ENCODE measurements at places on chromosomes 4 and X. TPM values are rescaled to one million over a fixed set of nuclear protein-coding genes. Genes with fewer than 3 reads are reported as not detected.

SLC9B1 gene
- total RNA-seq: not detected

CACNA1F gene
- not detected for total RNA-seq

TGIF2LX gene
- not detected for total RNA-seq

DOK7 gene
- 0.39 TPM for total RNA-seq

TBCK gene
- total RNA-seq: 2.4 TPM

ELF4 gene
- total RNA-seq: 29.0 TPM

CHRDL1 gene
- total RNA-seq: not detected

Measured in A549 treated with AZD2906 at 1 μM for 4 hours (cell line).